ENCODE measurements at places on chromosomes 5 and 9.
A peak's percentile ranks its signal among the peaks of the same experiment; 100 is the strongest.

GRCh38 chr5:38396766-38397165 is 138.4 kb downstream of the EGFLAM start:
- DNase-seq, result no peak

DNA sequence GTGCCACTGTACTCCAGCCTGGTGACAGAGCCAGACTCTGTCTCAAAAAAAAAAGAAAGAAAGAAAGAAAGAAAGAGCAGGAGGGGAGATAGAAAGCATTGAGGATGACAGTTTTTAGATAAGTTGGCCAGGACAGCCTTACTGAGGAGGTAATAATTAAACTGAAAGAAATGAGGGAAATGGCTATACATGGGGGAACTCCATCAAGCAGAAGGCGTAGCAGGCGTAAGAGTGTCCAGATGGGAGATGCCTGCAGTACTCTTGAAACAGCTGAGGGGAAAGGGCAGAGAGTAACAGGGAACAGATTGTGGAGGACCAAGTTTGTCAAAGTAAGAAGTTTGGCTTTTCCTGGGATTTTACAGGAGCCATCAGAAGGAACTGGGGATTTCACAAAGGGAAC is 57.5 kb downstream of the HMGCS1 start:
- no peak for DNase-seq

DNA sequence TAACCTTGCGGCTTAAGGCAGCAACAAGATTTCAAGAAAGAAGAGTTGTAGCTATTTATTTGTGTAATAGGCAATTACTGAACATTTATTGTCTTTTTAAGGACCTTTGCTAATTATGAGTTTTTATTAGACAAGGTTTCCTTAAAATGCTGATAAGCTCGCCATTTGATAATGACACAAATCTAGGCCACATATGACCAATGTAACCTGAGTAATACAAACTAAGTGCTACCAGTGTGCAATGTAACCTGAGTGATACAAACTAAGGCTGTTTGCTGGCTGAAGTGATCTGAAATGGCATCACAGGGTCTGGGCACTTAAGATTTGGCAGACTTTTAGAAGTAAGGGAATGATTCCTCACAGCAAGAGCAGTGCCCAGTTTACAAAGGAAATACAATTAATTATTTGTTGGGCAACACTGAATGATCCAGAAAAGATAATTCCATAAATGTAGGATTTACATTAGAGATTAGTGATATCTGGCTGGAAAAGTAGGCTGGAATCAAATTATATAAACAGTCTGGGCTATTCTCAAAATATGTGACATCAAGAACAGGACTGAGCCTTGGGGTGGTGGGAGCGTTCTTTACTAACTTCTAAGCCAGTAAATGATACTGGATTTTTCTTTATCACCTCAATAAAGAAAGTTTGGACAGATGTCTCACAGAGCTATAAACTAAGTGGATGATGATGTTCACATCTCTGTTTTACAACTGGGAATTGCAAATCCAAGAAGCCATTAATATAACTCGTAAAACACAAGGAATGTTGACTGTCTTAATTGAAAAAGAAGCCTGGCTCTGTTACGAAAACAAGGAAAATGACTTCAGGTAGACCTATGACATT is 54.8 kb downstream of the MRPS27 start:
- DNase-seq, result no peak

- no peak for DNase-seq
These were observed 31.1 kb downstream of the CCNJL start for GRCh38 chr5:160281275-160281674.

GRCh38 chr9:99140685-99141314 is 35.9 kb downstream of the TGFBR1 start:
- peak; percentile 30 for DNase-seq

DNA sequence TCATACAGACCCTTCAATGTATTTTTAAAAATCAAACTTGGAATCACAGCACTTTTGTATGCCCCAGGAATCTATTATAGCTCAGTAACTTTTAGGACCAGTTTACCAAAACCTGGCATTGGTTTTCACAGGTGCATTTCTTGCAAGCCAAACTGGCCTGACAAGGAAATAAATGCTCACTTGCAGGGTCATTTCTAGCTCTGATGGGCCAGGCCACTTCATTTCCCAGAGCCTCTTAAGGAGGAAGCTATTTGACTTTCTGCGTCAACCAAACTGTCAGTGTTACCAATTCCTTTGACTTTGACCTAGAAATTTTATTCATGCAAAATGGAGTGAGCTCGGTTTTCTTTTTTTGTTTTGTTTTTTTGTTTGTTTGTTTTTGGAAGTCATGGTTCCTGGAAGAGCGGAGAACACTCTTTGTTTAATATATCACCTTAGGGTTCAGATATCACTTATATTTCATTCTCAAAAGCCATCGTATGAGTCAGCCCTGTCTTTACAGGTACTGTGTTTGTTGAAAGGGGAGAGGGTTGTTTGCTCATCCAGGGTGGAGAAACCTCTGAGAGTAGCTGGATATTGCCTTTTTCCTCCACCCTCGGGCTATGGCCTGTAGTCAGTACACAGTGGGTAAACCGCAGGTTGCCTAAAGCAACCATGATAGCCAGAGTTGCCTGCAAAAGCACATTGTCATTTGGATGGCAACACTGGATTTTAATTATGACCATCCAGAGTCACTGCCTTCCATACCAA is 58.9 kb downstream of the GNA14 start:
- no peak for DNase-seq

DNA sequence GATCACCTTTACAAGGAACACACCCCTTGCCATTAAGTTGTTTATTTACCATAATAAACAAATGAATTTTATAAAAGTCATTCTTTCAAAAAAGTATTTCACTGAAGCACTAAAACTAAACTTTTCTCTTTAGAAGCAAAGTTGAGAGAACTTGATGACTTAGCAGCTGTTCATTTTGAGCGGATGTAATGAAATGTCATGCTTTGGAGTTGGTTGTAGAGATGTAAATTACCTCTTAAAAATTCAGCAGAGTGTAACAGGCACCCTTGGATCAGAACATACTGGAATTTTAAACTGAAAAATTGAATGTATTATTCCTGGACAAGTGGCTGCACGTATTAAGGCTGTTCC is 617.2 kb downstream of the PDE4D start:
- no peak for DNase-seq

- DNase-seq, result no peak
These were observed 72.3 kb downstream of the STK32A start for GRCh38 chr5:147307170-147307569.

DNA sequence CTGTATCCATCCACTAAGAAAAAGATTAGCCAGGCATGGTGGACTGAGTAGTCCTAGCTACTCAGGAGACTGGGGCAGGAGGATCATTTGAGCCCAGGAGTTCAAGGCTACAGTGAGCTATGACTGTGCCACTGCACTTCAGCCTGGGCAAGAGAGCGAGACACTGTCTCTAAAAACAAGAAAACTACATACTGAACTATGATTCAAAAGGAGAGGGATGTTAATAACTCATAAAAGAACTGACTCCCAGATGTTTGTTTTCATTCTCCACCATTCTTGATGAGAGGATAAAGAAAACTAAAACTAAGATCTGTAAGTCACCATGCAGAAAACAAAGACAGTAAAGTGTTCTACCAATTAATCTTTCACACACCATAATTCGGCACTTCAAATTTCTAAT is 53.5 kb downstream of the AUH start:
- no peak for DNase-seq

Measured in endothelial cell of umbilical vein (primary cell).